KBM-7 (cell line): ENCODE measurements at places on chromosomes 3 and 15.

GRCh38 chr3:170117134-170117533 is 64.4 kb downstream of the PHC3 start:
- peak; percentile 25 for DNase-seq

GRCh38 chr15:60982249-60982910 is 246.7 kb downstream of the RORA start:
- no peak for DNase-seq

DNA sequence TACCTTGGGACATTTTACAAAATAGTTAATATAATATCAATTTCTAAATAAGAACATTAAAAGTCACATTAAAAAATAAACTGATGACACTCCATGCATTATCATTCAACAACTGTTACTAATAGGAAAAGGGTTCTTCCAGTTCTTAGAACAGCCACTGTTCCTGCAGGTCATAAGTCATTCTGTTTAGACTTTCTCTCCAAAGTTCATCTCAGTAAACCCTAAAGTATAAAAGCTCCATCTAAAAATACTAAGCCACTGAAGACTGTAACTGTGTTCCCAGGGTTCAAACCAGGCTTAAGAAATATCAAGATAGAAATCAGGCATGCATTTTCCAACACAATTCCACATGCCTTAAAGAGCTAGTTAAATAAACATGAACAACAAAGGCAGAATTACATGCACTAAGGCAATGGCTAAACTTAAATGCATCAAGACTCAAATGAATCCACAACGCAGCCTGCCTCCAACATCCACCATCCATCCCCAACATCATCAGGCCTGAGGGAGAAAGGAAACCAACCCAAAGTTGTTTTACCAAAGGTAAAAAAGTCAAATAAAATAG is 46.2 kb downstream of the DMXL2 start:
- DNase-seq, result no peak

- DNase-seq, result no peak
Measured at GRCh38 chr3:150319900-150320299, 88.2 kb upstream of the TSC22D2 start.

- DNase-seq, result no peak
Measured at GRCh38 chr15:75176396-75176761, 25.3 kb upstream of the C15orf39 start.

DNA sequence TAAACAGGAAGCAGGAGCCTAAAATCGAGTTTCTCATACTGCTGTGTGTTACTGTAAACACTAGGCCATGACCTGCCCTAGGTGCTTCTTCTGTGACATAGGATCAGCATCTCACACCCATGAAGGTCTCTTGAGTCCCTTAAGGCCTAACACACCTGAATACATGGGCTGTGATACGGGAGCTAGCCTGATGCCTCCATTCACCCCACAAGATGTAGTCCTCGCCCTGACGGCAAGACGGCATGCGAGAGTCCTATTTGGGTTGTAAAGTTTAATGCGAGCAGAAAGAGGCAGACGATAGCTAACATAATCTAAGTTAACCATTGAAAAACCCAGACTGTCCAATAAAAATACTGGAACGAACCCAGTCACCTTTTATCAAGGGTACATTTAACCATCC is 241.1 kb upstream of the ICE2 start:
- DNase-seq, result no peak

GRCh38 chr3:106251160-106251892 is 382.5 kb upstream of the CBLB start:
- no peak for DNase-seq

- DNase-seq, result no peak
Measured at GRCh38 chr3:84789961-84790360, 168.8 kb upstream of the CADM2 start.

DNA sequence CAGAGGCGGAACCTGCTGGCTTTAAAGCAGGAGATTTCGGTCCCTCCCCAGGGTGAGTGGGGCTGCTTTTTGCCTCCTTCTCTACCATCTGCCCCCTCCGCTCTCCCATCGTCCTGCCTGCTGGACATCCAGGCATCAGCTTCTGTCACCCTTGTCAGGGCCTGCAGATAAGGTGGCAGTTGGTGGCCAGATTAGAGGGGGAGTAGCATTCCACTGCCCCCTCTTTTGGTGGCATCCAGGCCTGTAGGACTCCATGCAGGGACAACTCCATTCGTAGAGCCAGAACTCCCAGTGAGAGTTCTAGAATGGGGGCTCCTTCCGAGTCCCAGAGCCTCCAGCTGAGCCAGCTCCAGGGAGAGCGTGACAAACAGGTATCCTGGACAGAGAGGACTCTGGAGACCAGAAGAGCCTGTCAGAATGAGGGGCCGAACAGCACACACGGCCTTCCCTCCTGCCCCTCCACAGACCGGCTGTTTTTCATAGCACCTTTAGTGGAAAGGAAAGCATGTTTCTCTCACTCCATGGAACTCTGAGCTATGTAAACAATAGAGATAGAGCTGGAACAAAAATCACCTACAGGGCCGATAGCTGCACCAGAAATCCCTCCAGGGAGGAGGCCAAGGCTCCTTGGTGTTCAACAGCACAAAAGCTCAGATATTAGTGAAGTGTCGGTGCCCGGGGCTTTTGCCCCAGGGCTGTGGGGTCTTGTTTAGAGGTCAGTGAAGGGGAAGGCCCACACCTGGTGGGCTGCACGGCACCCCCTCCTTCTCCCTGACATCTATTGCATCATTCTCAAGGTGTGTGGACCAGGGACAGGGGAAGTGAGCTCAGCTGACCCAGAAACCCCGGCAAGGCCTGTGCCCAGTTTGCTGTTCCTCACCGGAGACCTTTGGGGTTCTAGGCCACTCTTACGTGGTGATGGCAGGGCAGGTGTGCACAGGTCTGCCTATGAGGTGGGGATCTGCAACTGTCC is 34.2 kb downstream of the MAGEF1 start:
- no peak for DNase-seq

GRCh38 chr3:69819282-69819681 is 80.0 kb downstream of the MITF start:
- no peak for DNase-seq

DNA sequence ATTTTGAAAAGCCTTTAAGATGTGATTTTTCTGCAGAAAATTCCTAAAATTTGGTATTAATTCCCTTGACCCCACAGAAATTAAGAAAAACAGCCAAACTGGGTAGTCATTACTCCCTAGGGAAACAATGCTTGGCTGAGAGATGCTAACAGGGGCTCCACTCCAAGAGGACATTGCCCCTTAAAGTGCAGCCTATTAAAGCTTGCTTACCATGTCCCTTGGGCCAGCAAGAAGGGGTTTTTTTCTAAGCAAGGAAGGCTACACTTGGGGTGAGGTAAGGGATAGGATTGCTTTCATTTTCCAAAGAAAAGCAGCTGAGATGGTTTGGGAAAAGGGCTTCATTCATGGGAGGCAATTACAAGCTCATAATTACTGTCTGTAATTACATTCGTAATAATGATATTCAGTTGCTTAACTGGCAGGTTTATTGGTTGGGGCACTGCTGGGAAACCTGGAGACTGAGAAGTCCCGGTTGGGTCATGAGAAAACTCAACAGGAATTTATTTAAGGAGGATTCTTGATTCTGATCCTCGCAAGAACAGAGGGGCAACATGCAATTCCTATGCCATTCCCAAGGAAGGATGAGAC is 247.5 kb downstream of the NR1D2 start:
- no peak for DNase-seq

DNA sequence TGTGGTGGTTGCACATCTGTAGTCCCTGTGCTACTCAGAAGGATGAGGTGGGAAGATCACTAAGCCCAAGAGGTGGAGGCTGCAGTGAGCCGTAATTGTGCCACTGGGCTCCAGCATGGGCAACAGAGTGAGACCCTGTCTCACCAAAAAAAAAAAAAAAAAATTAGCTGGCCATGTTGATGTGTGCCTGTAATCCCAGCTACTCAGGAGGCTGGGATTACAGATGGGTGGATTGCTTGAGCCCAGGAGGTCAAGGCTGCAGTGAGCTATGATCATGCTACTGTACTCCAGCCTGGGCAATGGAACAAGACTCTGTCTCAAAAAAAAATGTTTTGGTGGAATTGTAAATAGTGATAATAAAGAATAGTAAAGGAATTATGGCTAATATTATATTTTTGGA is 9.9 kb downstream of the ATRIP start:
- no peak for DNase-seq

DNA sequence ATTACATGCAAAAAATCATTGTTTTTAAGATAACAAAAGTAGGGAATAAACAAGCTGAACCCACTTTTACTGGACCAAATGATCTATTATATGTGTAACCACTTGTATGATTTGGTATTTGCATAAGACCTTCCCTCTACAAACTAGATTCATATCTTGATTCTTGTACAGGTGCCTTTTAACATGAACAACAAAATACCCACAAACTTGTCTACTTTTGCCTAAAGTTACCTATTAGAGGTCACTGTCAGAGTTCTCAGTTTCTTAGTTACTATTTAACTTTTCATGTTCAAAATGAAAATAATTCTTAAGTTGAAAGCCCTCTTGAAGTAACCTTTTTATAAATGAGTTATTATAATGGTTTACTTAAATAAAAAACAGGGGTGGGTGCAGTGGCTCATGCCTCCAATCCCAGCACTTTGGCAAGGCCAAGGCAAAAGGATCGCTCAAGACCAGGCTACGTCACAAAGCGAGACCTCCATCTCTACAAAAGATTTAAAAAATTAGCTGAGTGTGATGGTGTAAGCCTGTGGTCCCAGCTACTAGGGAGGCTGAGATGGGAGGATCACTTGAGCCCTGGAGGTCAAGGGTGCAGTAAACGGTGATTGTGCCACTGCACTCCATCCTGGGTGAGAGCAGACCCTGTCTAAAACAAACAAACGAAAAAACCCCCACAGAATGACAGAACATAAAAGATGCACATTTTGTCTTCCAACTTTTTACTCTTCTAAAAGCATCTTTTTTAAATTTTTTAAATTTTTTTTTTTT is 16.0 kb downstream of the ACTR8 start:
- no peak for DNase-seq

DNA sequence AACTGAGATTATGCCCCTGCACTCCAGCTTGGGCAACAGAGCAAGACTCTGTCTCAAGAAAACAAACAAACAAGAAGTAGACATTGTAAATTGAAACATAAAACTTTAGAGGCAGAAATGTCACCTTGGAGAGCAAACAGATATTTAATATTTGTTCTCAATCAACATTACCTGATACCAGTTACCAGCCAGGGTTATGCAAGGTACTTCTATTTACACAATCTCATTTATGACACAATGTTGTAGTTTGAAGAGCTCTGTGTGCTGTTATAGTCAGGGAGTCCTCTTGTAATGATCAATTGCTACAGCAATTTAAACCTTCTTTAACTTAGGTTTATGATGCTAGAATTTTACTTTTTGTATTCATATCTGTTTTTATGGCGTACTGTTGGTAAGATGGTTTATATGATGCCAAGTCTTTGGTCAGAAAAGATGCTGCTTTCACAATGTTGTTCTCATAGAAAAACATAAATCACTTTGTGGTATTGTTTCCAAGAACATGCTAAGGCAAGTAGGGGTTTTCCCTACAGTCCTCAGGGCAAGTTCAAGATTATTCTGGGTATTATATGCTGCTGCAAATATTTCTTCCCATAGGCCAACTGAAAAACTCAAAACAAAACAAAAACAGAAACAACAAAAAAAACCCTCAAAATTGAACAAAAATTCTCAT is 173.5 kb downstream of the TNIK start:
- no peak for DNase-seq

- peak; percentile 70 for DNase-seq
Measured at GRCh38 chr15:68081869-68082505, 27.9 kb downstream of the PIAS1 start.

DNA sequence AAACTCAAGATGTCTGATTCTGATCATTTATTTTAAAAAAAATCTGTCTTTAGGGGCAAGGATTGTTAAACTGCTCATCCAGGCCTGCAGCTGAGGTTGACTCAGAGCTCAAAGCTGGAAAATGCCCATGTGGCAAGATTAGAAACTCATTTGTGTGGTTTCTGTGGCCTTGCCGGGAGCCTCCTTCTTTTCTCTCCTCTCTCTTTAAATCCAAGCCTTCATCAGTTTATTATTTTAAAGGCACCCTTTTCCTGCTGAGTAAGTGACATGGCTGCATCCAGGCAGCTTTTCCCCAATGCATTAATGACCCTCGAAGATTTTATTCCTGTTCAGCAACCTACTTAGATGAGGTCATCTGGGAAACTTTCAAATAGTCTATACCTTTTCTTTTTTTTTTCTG is 221.3 kb upstream of the CDIN1 start:
- DNase-seq, result no peak

DNA sequence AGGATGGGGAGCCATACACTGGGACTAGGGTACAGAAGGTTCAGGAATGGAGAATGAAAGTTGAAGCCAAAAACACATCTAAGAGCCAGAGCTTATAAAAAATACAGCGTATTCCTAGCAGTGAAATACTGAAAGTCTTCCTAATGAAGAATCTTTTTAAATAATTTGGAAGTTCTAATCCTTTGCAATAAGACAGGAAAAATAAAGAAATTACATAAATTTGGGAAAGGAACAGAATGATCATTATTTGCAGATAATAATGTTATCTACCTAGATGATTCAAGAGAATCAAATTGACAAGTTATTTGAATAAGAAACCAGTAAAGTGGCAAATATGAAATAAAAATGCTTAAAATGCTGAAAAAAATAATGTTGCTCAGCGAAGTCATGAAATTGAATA is 32.3 kb upstream of the NR2F2 start:
- DNase-seq, result no peak

DNA sequence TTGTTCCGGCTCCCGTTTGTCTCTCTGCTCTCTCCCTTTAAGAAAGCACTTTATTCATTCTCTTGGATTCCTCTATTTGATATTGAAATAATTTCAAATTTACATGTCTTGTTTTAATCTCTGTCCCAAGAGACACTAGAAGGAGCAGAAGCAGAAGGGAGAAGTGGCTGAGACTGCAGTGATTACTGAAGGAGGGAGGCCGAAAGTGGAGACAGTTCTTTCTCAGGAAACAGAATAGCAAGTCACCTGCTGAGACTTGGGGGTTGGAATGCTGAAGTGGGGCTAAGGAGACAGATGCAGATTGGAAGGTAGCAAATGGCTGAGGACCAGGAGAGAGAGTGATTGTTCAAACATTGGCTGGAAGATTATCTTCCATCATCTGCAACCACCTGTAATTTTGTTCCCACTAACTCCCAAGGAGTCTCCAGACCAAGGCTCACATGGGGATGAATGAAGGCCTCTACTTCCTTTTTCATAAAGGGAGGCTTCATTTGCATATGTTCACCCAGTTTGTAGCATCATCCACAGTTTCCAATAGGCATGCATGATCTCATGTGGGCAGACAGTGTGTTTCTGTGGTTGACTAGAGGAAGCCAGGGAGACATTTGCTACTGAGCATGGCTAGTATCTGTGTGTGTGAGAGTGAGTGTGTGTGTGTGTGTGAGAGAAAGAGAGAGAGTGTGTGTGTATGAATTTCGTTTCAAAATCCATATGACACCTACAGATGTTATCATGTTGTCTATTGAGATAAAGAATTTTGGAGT is 24.0 kb downstream of the LTF start:
- DNase-seq, result peak; percentile 78

- DNase-seq, result no peak
Measured at GRCh38 chr15:90038632-90039095, 37.5 kb downstream of the ZNF710 start.

- peak; percentile 62 for DNase-seq
Measured at GRCh38 chr15:65870889-65871533, 1.7 kb downstream of the RAB11A start.
